Karpas-422 (cell line): ENCODE measurements at places on chromosomes 13 and 19. TPM values are rescaled to one million over a fixed set of nuclear protein-coding genes. Genes with fewer than 3 reads are reported as not detected.

TMEM221 gene
- not detected in 2 replicates for total RNA-seq

DNA sequence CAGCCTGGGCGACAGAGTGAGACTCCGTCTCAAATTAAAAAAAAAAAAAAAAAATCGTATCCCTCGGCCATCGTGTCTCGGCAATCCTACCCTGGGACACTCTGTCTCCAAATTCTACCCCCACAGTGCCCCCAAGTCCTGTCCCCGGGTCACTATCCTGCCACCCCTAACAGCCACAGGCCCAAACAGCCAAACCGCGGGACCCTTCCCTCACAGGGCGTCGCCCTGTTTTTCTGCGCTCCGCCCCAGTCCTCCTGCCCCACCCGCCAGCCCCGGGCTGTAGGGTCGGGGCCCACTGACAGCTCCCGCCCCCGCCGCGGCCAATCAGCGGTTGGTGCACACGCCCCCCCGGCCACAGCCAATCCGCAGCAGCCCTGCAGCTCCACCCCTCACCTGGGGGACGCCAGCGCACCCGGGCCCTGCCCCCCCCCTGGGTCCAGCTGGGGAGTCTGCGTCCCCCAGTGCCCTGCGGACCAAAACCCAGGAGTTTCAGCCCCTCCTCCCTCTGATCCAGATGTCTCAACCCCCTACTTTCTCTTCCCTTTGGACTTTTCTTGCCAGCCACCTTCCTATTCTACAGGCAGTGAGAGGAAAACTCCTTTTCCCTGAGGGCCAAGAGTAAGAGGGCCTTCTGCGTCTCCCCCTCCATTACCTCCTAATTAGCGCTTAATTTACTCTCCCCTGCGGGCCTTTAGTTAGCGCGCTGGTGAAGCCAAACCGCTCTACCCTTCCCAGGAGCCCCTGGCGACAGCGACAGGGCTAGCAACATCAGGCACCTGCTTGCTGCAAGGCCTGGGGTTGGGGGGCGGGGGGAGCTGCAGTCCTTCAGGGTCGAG is 1.5 kb upstream of the BCAT2 start:
- DNase-seq = peak; percentile 97

PRRG2 gene
- total RNA-seq = 1.3 and 3.8 TPM in 2 replicates

SIGLEC10 gene
- total RNA-seq = 500 and 730 TPM in 2 replicates

MEDAG gene
- total RNA-seq = not detected in 2 replicates

CGB8 gene
- not detected in 2 replicates for total RNA-seq

DNA sequence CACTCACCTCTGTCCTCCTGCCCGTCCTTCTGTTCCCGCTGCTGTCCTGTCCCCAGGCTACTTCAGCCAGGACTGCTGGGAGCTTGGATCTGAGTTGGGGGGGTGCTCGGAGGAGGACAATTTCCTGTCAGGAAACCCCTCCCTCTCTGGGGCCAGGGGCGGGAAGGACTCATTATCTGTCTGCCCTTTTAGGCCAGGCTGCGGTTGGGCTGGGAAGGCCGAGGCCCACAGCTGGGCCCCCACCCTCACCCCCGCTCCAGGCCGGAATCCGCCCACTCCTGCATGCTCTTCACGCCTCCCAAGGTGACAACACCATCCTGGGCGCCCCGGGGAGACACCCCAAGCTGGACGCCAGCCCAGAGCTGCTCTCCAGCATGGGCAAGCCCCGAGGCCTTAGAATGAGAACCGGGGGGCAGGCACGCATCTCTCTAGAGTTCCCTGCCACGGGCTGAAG is at the start of gene EXOC3L2:
TSS of gene EXOC3L2 (minus strand) at position 74 of the 454 bp plus-strand sequence. CDS start 6,362 bp downstream, outside the sequence.
- DNase-seq = no peak
- H3K27me3 ChIP-seq = no peaks in the 10 kb centered on the region
- no peak within 1 kb of the TSS for H3K4me3 ChIP-seq
- H3K36me3 ChIP-seq = no peaks in the 10 kb centered on the region
